Femur (tissue), 1 donor: ENCODE measurements at places on chromosomes 13 and 19.

GRCh38 chr13:28316129-28316528, 177.8 kb downstream of the PAN3 start:
- no peak for DNase-seq

GRCh38 chr13:55660851-55661250, 1479.9 kb upstream of the PRR20A start:
- peak; percentile 34 for DNase-seq

- DNase-seq: no peak
Observed at GRCh38 chr13:65236841-65237418, 1993.2 kb downstream of the PCDH9 start.

GRCh38 chr13:80504453-80504852, 163.5 kb upstream of the SPRY2 start:
- no peak for DNase-seq

DNA sequence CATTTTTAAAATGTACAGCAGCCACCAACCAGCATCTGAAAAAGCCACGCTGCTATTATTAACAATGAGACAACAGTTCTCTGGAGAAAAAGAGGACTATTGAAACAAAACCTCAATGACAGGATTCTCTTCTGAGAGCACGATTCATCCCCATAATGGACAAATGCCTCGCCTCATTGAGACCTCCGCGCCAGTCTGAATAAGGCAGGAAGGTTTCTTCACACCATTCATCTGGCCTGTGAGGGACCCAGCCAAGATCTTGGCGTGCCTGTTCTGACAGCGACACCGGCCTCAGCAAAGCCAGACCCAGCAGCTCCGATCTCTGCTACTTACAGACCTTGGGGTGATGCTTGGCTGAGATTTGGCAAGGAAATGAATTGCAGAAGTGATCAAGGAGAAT, 14.8 kb downstream of the SMIM7 start:
- no peak for DNase-seq

GRCh38 chr13:63305641-63306133, 1890.0 kb upstream of the PCDH20 start:
- no peak for DNase-seq

DNA sequence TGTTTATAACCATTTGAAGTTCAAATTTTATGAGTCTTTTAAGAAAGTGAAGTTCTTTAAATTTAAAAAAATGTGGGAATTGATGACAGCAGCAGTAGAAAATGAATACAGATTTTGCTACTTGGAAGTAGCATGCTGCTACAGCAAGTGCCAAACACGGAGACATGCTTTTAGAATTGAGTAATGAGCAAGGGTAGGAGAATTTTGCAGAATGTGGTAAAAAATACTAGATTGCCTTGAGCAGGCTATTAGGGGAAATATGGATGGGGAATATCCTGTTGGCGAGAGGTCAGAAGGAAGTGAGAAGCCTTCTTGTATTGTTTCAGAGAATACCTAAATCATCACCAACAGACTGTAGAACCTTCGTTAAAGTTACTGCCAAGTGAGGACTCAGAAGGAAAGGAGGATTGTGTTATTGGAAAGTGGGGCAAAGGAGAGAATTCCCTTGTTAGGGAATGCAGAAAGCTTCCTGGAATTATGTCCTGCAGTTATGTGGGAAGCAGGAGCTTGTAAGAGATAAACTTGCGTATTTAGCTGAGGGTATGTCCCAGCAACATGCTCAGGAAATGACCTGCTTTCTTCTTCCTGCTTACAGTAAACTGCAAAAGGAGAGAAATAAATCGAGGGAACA, 32.4 kb upstream of the OXGR1 start:
- DNase-seq: no peak

GRCh38 chr13:88097541-88097940, 426.4 kb downstream of the SLITRK5 start:
- DNase-seq: no peak

GRCh38 chr13:106393776-106394175, 141.7 kb downstream of the EFNB2 start:
- no peak for DNase-seq

DNA sequence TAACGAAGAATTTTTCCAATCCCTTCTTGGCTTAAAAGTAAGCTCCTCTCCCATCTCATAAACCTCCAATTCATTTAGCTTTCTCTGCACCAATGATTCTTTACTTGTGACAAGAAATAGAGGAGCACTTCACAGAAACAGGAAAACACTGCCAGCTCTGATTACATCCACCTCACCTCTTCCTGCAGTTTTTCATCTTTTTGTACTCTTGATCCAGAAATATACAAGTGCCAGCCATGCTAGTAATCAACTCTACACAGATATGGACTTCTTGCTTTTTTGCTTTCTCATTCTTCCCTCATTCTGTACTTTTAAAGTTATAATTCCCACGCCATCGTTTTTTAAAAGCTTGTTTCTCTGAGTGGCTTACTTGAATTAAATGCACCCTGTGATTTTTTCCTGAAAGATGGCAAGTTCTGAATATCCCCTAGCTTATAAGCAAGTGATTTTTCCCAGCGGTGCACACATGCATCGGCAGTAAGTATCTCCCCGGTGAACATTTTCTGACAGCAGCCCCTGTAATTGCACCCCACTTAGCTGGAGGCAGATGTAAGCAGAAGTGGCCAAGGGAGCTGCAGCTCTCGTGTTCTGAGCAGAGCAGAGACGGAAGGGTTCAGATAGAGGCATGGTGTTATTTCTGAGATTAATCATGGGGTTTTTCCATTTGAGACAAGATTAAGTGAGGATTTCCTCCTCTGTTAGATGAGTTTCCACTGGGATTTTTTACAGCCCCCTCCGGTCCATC, 340.7 kb downstream of the SLC7A1 start:
- DNase-seq: no peak

- DNase-seq: peak; percentile 53
Observed at GRCh38 chr13:113853518-113854237, 10.2 kb downstream of the GAS6 start.

DNA sequence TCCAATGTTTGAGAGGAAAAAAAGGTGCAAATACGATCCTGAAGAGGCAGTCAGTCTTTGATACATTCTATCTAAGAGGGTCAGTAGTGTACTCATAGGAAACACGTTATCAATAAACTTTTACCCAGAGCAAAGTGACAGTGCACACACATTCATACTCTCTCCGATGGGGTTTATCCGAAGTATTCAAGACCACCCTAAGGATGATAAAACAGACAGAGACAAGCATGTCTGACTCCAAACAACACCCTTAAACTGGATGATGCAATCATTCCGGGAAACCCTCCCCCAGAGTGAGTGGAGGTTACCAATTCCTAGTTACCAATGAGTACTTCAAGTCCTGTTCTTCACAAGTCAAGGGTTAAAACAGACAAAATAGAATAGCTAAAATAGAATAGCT, 79.1 kb downstream of the DNAJC3 start:
- DNase-seq: no peak

- DNase-seq: no peak
Observed at GRCh38 chr13:110825516-110825915, 89.4 kb downstream of the ANKRD10 start.

GRCh38 chr19:17424743-17425365, 5.0 kb downstream of the MVB12A start:
- peak; percentile 64 for DNase-seq

- DNase-seq: no peak
Observed at GRCh38 chr19:19388568-19389555, 16.6 kb upstream of the GATAD2A start.

- DNase-seq: no peak
Observed at GRCh38 chr13:74187564-74187963, 53.4 kb upstream of the KLF12 start.

DNA sequence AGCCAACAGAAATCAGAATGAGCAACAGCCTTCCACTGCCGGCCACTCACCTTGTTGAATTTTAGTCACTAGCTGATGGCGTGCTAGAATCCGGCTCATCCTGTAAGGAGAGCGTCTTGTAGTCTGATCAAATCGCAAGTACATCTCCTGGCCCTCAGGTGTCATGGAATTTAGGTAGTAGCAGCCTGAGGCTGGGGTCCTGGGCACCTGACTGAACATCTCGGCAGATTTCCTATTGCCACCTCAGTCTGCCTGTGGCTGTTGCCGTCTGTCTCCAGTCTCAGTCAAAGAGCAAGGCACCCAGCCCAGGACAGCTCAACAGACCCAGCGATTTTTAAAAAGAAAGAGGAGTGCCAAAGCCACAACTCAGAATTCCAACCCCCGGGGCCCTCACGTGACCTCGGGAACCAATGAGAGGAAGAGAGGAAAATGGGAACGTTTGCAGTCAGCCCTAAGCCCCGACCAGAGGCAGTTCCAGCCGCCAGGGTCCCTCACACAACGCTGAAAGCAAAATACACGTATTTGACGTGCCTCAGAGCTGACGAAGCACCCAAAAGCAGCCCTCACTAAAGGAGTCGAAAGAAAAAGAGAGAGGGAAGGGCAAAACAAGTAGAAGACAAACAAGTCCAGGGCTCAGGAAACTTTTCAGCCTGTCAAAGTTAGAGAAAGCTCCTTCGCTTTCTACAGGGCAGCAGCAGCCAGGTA, at the start of gene STARD13:
Gene STARD13 (minus strand): TSS at position 336 of the 705 bp plus-strand sequence. CDS start 117 bp downstream, at position 219.
- DNase-seq: peak; percentile 97

DNA sequence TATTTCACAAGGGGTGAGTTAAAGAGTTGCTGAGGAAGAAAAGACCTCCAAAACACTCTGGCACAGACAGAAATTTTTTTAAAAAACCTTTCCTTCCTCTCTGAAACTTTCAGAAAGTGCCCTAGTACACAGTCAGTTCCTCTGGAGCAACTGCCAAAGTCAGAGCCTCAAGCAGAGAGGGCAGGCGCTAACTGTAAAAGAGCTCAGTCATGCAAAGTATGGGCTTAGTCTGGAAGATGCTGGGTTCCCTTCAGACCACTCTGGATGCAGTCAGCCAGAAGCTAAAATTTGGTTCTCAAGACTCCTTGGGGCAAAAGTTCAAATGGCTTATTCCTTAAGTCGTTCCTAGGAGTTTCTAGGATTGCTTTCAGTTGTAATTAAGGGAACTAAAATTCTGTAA, 671.6 kb downstream of the PCDH9 start:
- DNase-seq: peak; percentile 27

- DNase-seq: no peak
Observed at GRCh38 chr13:40342901-40343300, 323.5 kb downstream of the FOXO1 start.

GRCh38 chr19:50663482-50663790, 14.2 kb downstream of the C19orf81 start:
- no peak for DNase-seq

DNA sequence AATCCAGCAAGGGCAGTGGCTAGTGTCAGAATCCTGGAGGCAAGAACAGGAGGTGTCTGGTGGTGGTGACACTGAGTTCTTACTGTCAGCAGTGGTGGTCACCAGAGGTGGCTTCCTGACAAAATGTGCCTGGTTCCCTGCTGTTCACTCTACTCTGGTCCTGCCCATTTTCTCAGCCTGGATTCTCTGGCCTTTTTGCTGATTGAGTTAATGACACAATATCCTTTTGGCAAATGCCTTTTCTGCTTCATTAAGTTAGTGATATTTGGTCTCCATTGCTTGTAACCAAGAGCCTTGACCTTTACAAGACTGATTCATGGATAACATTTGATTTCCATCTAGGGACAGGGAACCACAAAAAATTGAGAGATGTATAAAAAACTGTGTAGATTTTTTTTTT, 51.1 kb downstream of the RFC3 start:
- DNase-seq: no peak

DNA sequence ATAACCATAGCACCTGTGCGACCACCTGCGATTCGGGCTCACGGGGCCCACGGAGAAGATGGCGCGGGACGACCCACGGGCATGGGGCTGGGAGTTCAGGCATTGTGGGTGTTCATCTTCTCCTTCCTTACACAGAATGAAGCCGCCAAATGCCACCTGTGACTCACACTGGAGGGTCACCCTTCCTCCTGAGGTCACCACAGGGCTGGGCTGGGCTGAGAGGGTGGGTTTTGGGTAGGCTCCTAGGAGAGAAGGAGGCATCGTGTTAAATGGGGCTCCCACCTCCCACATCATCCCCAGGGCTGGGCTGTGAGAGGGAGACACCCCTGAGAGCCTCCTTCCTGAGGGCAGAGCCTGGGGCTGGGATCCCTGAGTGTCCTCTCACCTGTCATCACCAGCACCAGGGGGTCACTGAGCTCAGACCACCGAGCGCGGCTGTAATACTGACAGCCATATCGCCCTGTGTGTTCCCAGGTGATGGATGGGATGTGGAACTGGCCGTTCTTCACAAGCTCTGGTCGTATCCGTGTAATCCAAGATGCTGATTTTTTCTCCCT, 1.4 kb downstream of the LILRB2 start:
- no peak for DNase-seq

GRCh38 chr19:4448147-4448985, 9.2 kb downstream of the UBXN6 start:
- no peak for DNase-seq

GRCh38 chr13:27796544-27797227, 4.4 kb downstream of the GSX1 start:
- no peak for DNase-seq

DNA sequence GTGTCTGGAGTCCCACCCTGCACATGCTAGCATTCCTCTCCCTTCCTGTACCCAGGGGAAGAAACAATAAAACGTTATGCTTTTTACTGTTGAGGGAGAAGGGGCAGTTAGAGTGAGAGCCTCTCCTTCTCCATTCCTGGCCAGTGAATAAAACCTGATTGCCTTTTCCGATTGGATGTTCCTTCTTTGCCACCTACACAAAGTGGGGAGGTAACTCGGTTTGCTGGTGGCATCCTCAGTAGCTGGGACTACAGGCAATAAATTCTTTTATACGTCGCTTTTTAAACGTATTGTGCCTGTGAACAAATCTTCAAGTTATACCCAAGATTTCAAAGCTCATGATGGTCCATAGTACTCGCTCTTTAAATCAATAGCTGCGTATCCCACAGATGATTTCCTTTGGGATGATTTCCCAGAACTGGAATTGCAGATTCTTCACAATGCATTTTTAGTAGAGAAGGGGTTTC, 660 bp upstream of the MVB12A start:
- DNase-seq: no peak

DNA sequence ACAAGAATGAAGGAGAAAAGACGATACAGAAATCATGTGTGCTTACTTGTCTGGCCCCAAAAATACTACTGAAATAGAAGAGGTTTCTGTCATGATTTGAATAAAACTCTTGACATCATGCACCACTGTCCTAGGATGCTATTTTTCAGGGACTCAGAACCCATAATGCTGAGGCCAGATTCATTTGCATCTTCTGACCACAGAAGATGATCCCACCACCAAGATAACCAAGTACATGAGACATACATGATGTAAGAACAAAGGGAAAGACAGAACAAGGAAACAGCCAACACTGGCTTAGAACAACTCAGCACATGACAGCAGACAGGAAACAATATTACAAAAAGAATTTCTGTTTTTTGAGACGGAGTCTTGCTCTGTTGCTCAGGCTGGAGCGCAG, 2.5 kb downstream of the ZNF552 start:
- DNase-seq: no peak
